H9 (cell line): ENCODE measurements at places on chromosomes 16 and 17. TPM values are rescaled to one million over a fixed set of nuclear protein-coding genes. Genes with fewer than 3 reads are reported as not detected.

LAT gene
- 3.7 and 4.3 TPM in 2 replicates for total RNA-seq

CCNF gene
- 61.6 and 62.2 TPM in 2 replicates for total RNA-seq

ABCC6 gene
- 1.1 TPM in 2 replicates for total RNA-seq

- H3K27me3 ChIP-seq = no peaks in the 10 kb centered on the region; the same call in 1 of the 2 replicates
- DNase-seq = peak; percentile 37
- H3K4me3 ChIP-seq = no peak overlapping the region; the same call in 2 of the 3 replicates
- peaks cover 31% of the 10 kb centered on the region for H3K36me3 ChIP-seq
Observed at GRCh38 chr17:42687707-42688320, 5.5 kb downstream of the CNTNAP1 start.

DNA sequence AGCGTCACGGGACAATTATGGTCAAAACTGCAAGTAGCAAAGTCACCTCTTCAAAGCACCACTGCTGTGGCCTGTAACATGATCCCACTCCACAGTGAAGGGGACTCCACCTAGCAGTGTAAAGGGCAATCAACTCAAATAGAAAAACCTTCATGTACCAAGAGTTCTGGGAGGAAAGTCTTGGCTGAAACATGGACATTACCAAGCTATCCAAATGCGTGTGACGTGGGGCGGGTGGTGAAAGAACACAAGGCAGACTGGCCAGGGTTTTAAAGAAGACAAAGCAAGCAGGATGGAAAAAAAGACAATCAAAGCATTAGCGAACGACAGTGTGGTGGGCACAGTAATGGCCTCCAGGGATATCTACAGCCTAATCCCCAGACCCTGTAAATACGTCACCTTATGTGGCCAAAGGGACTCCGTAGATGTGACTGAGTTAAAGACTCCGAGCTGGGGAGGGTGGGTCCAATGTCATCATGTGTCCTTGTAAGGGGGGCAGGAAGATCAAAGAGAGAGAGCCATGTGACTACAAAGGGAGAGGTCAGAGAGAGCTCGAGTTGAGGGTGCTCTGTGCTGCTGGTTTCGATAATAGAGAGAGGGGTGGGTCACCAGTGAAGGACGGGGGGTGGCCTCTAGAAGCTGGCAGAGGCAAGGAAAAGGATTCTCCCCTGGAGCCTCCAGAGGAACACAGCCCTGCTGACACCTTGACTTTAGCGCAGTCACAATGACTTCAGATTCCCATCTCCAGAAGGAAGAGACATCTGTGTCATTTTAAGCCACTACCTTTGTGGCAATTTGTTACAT lies 6.0 kb downstream of the HSDL1 start:
- H3K4me1 ChIP-seq = peaks cover 7% of the 10 kb centered on the region; the same call in 1 of the 2 replicates
- H3K27ac ChIP-seq = no peak overlapping the region
- H3K4me3 ChIP-seq = peak overlapping the region; percentile 41; the same call in 1 of the 3 replicates
- DNase-seq = no peak

DNA sequence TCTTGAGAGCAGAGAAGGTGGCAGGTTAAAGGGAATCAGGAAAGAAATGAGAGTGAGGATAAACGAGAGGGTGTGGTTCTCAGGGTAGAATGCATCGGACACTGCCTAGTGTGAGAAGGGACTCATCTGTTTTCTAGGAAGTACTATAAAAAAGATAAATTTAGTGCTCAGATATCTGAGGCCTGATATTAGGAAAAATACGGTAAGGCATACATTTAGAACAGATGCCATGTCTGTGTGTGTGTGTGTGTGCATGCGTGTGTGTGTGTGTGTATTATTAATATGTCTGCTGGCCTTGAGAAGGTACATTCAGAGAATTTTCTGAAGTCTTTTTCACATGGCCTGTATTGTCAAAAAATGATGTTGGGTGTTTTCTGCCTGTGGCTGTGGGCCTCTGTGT lies 414.8 kb downstream of the MAF start:
- no peaks in the 10 kb centered on the region for H3K27me3 ChIP-seq
- no peak for DNase-seq
- H3K4me3 ChIP-seq = no peak overlapping the region
- no peak overlapping the region for H3K27ac ChIP-seq

DNA sequence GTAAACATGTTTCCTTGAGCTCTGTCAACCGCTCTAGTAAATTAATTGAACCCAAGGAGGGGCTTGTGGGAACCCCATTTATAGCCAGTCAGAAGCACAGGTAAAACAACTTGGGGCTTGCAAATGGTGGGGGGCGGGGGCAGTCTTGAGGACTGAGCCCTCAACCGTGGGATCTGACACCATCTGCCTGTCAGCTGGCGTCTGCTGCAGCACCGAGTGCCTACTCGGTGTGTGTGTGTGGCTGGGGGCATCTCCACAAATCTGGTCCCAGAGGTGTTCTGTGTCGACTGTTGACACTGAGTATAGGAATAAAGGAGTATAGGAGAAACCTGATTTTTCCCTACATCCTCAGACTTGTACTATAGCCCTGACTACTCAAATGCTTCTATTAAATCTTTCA lies 20.6 kb downstream of the CREBBP start:
- H3K27ac ChIP-seq = no peak overlapping the region
- no peak for DNase-seq
- no peaks in the 10 kb centered on the region for H3K36me3 ChIP-seq

- no peak for DNase-seq
- H3K27ac ChIP-seq = no peak overlapping the region
- peaks cover 8% of the 10 kb centered on the region; the same call in 2 of the 3 replicates for H3K36me3 ChIP-seq
- H3K4me1 ChIP-seq = peaks cover 2% of the 10 kb centered on the region; the same call in 1 of the 2 replicates
Observed at GRCh38 chr17:21213638-21214014, 335 bp downstream of the TMEM11 start.

DNA sequence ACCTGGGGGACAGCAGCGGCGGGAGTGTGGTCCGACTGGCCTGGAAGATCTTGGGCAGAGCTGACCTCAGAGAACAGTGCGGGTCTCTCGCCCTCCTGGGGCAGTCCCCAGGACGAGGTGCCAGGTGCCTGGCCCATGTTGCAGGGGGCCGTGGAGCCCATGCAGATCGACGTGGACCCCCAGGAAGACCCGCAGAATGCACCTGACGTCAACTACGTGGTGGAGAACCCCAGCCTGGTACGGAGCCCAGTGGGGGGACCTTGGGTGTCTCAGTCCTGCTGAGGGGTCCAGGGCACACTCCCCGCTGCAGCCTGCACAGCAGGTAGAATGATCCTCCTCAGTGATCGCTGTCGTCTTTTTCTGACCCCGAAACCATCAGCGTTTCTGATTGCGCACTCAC lies 1.4 kb downstream of the GPS1 start:
- no peaks in the 10 kb centered on the region for H3K27me3 ChIP-seq
- peak overlapping the region; percentile 83 for H3K4me3 ChIP-seq
- H3K27ac ChIP-seq = no peak overlapping the region
- no peak for DNase-seq
- peaks cover 39% of the 10 kb centered on the region for H3K36me3 ChIP-seq
- no peaks in the 10 kb centered on the region for H3K4me1 ChIP-seq

- DNase-seq = no peak
- no peak overlapping the region for H3K27ac ChIP-seq
- no peaks in the 10 kb centered on the region for H3K4me1 ChIP-seq
- no peak overlapping the region for H3K4me3 ChIP-seq
Observed at GRCh38 chr16:2744711-2745110, 7.7 kb upstream of the SRRM2 start.

- no peaks in the 10 kb centered on the region for H3K27me3 ChIP-seq
- no peak overlapping the region for H3K27ac ChIP-seq
- no peak for DNase-seq
Observed at GRCh38 chr16:87325423-87325858, 8.2 kb upstream of the C16orf95 start.

- no peaks in the 10 kb centered on the region for H3K4me1 ChIP-seq
- DNase-seq = no peak
Observed at GRCh38 chr16:47055136-47055885, 81.8 kb upstream of the DNAJA2 start.

- no peaks in the 10 kb centered on the region for H3K27me3 ChIP-seq
- no peak overlapping the region for H3K27ac ChIP-seq
Observed at GRCh38 chr17:45578516-45579455, 88.3 kb upstream of the PLEKHM1 start.

DNA sequence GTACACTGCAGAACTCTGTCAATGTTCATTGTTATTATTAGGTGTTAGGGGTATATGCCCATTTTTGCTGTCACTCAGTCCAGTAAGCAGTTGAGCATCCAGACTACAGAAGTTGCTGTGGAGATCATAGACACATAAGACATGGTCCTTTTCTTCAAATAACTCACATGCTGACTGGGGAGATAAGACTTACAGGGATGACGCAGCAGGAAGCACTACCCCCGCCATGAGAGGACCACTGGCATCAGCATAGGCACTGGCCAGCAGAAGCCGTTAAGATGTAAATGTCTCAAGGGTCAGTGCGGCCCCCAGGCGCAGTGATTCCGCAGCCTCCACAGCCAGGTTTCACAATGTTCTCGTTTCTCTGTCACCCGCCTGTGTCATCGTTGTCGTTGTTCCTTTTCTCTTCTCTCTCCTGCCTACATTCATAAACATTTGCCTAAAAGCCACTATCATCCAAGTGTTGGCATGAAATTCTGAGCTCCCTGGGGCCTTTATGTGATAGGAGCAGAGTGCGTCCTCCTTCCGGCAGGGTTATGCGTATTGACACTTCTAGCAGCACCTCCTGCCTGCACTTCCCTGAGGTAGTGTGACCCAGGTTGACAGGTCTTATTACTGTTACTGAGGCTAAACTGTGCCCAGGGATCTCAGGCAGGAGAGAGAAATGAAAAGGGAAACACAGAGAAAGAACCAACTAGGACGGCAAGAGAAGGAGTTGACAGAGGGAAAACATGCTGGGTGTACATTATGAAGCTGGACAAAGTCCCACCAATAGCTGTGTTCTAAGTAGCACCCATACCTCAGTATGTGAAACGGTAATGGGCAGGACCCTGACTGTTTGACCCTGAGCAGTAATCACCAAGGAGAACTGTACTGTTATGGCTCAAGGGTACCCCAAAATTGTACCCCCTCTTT lies 17.9 kb downstream of the TANGO6 start:
- H3K27me3 ChIP-seq = no peaks in the 10 kb centered on the region
- H3K36me3 ChIP-seq = no peaks in the 10 kb centered on the region; the same call in 2 of the 3 replicates
- no peaks in the 10 kb centered on the region for H3K4me1 ChIP-seq
- H3K4me3 ChIP-seq = no peak overlapping the region
- no peak overlapping the region for H3K27ac ChIP-seq

DNA sequence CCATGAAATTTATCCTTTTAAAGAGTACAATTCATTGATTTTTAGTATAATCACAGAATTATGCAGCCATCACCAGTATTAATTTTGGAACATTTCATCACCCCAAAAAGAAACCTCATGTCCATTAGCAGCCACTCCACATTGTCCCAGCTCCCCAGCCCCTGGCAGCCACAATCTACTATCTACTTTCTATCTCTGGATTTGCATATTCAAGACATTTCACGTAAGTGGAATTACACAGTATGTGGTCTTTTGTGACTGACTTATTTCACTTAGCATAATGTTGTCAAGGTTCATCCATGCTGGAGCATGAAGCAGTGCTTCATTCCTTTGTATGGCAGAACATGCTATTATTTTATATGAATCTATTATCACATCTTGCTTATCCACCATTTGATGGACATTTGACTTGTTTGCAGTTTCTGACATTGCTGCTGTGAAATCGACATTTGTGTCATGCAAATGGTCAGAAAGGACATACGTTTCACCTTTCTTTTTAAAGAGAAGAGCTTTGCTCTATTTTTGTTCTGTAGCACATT lies 10.7 kb downstream of the METTL9 start:
- no peaks in the 10 kb centered on the region for H3K27me3 ChIP-seq
- H3K4me1 ChIP-seq = peaks cover 14% of the 10 kb centered on the region
- H3K4me3 ChIP-seq = no peak overlapping the region
- no peak for DNase-seq
- peaks cover 7% of the 10 kb centered on the region for H3K36me3 ChIP-seq

DNA sequence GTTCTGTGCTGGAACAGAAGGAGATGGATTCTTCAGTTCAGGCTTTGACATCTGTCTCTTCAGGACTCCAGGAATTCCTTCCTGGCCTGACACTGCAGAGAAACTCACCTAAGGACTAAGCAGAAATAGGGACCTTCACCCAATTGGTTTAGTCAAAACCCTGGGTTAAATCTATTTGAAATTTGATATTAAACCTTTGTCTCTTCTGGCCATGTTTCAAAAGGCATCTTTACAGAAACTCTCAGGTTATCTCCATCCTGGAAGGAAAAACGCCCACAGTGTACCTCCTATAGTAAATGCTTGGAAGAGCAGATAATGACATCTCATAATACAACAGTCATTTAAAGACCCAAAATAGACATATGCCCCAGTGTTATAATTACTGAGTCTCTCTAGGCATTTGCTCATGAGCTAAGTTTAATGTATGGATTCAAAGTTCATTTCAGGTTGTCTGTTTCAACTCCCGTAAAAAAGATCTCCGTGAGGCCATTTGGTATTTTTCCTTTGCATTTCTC lies 5.6 kb upstream of the HOXB4 start:
- H3K27ac ChIP-seq = no peak overlapping the region
- no peak for DNase-seq
- H3K4me3 ChIP-seq = no peak overlapping the region
- no peaks in the 10 kb centered on the region for H3K4me1 ChIP-seq
- H3K36me3 ChIP-seq = no peaks in the 10 kb centered on the region

DNA sequence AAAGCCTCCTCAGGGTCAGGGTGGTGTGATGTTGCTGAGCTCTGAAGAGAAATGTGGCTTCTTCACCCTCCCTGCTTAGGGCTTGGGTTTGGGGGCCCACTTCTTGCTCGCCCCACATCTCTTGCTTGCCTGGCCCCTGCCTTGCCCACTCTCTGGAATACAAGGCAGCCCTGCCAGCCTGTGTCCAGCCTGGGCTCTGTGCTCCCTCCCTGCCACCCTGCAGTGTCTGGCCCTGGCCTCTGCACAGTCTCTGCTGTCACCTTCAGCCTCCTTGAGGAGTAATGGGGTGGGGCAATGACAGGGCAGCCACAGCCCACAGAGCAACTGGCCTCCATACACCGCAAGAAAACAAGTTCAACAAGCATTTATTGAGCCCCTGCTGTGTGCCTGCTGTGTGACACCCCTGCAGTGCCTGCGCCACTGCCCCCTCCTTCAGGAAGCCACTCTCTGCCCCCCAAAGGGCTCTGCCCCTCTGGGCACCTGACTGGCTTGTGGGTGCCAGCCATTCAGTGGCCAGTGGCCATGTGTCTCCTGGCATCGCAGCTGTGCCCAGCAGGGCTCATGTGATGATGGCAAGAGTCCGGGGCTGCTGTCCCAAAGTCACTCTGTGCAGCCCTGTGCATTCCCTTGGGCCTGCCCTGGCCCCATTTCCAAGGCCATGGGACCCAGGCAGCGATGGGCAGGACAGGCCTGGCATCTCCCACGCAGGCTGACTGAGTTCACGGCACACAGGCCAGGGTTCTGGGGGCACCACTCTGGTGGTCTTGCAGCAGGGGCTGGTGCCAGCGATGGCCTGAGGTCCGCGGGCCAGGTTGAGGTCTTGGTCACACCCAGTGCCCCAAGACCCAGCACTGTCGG lies 240.8 kb downstream of the KATNIP start:
- H3K36me3 ChIP-seq = no peaks in the 10 kb centered on the region
- no peaks in the 10 kb centered on the region; the same call in 1 of the 2 replicates for H3K27me3 ChIP-seq
- H3K27ac ChIP-seq = no peak overlapping the region
- no peak overlapping the region for H3K4me3 ChIP-seq
- no peaks in the 10 kb centered on the region for H3K4me1 ChIP-seq
